ENCODE measurements at places on chromosomes 7 and 10. TPM values are rescaled to one million over a fixed set of nuclear protein-coding genes. Genes with fewer than 3 reads are reported as not detected.

The LRRC4 gene
- polyA plus RNA-seq = 2.1 TPM

The EVX1 gene
- not detected for polyA plus RNA-seq

The PRTFDC1 gene
- polyA plus RNA-seq = 34.3 TPM

The PAXIP1 gene
- 13.9 TPM for polyA plus RNA-seq

The PLEKHA8 gene
- polyA plus RNA-seq = 7.3 TPM

Data from large intestine (tissue), 12 donors.